CD4-positive, alpha-beta T cell (primary cell): ENCODE measurements at places on chromosomes 2 and 18. TPM values are rescaled to one million over a fixed set of nuclear protein-coding genes. Genes with fewer than 3 reads are reported as not detected.

Gene RNU2-63P
- 3.1 TPM for total RNA-seq

DNA sequence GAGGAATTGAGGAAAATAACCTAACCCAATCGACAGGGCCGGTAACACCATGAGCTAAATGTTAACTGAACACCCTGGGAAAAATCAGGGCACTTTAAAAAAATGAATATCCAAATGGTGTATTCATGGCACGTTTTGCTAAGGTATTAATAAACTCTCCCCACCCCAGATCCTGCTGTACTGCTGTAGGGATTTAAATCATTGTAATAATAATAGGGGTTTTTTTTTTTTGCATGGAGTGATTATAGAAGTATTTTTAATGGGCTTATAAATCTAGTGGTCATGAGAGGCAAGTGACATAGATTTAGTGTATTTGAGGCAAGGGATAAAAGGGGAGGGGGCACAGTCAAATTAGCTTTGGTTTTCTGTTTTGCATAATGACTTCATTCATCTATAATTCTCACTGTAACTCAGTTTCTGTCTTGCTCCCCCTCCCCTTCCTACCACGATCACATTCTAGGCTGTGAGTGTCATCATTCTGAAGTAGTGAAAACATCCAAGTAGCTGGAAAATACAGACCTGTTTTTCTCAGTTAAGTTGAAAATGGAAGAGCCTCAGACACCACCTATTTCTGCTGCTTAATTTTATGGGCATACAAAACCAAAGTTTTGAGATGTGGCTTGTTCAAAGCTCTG, 18.2 kb upstream of the MGAT5 start:
- no peak overlapping the region for H3K4me3 ChIP-seq
- no peaks in the 10 kb centered on the region for H3K36me3 ChIP-seq
- DNase-seq: no peak
- H3K27me3 ChIP-seq: no peaks in the 10 kb centered on the region

Gene SOX11
- not detected for total RNA-seq

Gene CYRIA
- total RNA-seq: 1.3 TPM

DNA sequence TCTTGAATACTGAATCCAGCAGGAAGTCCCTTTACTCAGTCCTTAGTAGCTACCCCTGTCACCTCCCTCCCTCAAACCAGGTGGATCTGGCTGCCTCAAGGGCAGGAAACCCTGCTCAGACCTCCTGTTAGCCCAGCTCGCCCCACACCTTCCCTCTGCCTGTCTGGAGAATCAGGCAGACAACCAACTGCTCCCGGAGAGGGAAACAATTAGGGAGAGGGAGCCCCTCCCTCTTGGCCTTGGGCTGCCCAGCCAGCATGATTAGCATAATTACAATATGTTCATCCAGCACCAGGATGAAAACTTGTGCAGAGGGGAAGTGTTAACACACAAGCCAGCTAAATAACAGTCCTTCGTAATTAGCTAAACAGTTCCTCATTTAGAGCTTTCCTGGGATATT, 185.5 kb downstream of the C1D start:
- H3K4me3 ChIP-seq: no peak overlapping the region
- H3K27ac ChIP-seq: no peak overlapping the region
- no peaks in the 10 kb centered on the region for H3K4me1 ChIP-seq
- peaks cover 2% of the 10 kb centered on the region for H3K27me3 ChIP-seq
- H3K36me3 ChIP-seq: no peaks in the 10 kb centered on the region

Gene CETN1
- total RNA-seq: not detected

Gene SLC40A1
- total RNA-seq: 8.2 TPM

GRCh38 chr2:105224444-105224843, 17.1 kb upstream of the GPR45 start:
- H3K4me1 ChIP-seq: no peaks in the 10 kb centered on the region
- DNase-seq: no peak
- H3K36me3 ChIP-seq: no peaks in the 10 kb centered on the region
- H3K4me3 ChIP-seq: no peak overlapping the region
- no peak overlapping the region for H3K27ac ChIP-seq

DNA sequence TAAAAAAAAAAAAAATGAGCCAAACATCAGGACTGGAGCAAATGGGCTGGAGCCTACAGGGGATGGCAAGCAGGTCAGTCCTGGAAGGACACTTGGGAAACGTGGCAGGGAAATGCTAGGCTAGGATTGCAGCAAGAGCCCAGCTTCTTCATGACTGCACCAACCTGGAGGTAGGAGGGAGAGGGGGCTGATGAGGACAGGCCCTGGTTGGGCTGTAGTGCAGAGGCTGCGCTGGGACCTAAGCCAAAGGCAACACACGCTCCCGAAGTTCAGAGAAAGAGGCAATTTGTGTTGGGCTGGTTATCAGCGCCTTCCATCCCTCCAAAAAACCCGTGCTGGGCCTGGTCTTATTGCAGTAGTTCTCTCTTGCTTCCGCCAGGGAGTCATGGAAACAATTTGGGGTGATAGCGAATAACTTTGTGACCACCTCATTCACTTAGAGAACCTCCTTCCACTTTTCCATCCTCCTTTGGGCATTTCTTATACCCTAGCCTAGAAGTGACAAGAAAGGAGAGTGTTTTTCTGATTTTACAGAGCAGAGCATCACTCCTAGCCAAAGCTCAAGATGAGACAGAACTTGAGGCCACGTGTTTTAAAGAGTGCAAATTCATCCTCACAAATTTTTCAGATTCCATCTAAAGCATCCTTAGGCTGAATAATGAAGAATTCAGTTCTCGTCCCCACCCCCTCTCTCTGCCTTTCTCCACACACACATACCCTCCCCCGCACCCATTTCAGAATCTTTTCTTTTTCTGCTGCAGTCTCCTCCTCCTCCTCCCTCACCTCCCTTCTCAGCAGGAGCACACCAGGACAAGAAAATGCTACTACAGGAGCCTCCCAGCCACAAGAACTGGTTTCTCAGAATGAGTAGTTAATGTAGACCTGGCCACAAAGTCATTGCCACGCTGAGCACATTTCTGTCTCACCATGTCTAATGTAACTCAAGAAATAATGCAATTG, 82.5 kb upstream of the STPG4 start:
- H3K27me3 ChIP-seq: peaks cover 4% of the 10 kb centered on the region
- no peaks in the 10 kb centered on the region for H3K4me1 ChIP-seq
- no peak overlapping the region for H3K27ac ChIP-seq
- no peak for DNase-seq
- no peak overlapping the region for H3K4me3 ChIP-seq

Gene SLC4A3
- total RNA-seq: 0.16 TPM

GRCh38 chr2:204551512-204551863, 6.2 kb downstream of the PARD3B start:
- no peak overlapping the region for H3K4me3 ChIP-seq
- peaks cover 4% of the 10 kb centered on the region for H3K27me3 ChIP-seq
- H3K4me1 ChIP-seq: no peaks in the 10 kb centered on the region
- no peaks in the 10 kb centered on the region for H3K36me3 ChIP-seq
- no peak for DNase-seq
- H3K27ac ChIP-seq: no peak overlapping the region

DNA sequence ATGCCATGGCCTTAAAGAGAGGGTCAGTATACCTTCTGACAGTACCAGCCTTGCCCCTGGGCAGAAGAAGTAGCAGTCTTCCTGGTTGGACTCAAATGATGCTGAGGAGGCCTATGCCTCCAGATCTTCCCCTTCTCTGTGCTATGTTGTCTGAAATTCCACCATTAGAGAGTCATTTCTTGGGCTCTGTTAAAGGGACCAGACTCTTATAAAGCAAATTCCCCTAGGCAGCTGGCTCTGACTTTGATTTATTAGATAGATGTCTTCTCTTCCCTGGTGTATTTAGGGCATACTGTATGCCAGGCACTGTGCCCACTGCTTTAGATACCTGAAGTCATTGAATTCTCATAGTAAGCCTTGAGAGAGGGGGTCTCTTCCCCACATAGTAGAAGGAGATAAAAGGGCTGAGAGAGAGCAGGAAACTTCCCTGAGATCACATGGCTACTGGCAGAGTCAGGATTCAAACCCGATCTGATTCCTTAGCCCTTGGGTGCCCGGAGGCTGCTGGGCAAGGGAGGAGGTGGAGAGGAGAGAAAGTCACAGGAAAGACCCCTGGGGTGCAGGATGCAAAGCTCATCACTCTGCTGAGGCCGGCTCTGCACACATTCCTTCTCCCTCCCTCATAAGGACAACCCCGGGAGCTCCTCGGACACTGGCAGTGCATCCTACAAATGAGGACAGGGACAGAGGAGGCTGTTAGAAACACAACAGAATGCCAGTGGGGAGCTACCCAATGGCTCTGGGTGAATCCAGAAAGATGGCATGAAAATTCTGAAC, 23.0 kb downstream of the COPS9 start:
- no peak overlapping the region for H3K27ac ChIP-seq
- no peaks in the 10 kb centered on the region for H3K4me1 ChIP-seq
- H3K36me3 ChIP-seq: no peaks in the 10 kb centered on the region
- H3K4me3 ChIP-seq: no peak overlapping the region
- H3K27me3 ChIP-seq: peaks cover 16% of the 10 kb centered on the region

DNA sequence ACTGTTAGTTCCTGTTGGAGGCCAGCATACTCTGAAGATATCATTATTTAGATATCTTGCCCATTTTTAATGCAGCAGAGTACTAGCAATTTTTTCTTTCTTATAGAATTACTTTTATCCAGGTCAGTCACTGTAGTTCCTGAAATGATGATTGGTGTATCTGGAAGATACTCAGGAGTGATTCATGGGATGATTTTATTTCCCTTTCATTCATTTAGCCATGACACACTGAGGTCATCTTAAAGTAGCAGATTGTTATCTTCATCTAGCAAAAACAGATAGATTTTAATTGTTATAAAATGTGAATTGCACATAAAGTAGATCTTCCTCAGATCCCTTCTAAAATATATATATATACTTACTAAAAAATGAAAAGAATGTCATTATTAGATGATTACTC, 109.1 kb downstream of the PIK3C3 start:
- H3K36me3 ChIP-seq: peaks cover 35% of the 10 kb centered on the region
- no peaks in the 10 kb centered on the region for H3K4me1 ChIP-seq
- H3K27me3 ChIP-seq: no peaks in the 10 kb centered on the region
- no peak overlapping the region for H3K4me3 ChIP-seq
- no peak for DNase-seq

DNA sequence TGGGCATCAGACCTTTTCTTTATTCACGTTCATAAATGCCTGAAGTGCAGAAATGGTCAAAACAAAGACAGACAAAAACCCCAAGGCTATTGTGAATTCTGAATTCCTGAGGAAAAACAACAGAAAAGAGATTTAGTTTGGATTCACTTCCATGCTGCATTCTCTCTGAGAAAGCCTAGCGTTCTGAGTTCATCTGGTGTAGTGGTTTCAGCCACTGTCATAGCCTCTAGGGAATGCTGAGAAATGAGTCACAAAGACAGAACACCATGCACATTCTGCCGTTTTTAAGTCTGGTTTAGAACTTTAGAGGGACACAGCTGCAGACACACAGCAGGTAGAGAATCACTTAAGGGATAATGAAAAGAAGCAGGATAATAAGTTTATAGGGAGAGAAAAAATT, 93.8 kb downstream of the LRP1B start:
- no peaks in the 10 kb centered on the region for H3K27me3 ChIP-seq
- H3K27ac ChIP-seq: no peak overlapping the region
- H3K4me3 ChIP-seq: no peak overlapping the region
- no peak for DNase-seq
- H3K36me3 ChIP-seq: no peaks in the 10 kb centered on the region

GRCh38 chr2:212929971-212930370, 221.4 kb downstream of the IKZF2 start:
- no peak for DNase-seq
- no peak overlapping the region for H3K4me3 ChIP-seq
- no peaks in the 10 kb centered on the region for H3K4me1 ChIP-seq
- H3K27ac ChIP-seq: no peak overlapping the region

Gene CHAC2
- total RNA-seq: 0.85 TPM

DNA sequence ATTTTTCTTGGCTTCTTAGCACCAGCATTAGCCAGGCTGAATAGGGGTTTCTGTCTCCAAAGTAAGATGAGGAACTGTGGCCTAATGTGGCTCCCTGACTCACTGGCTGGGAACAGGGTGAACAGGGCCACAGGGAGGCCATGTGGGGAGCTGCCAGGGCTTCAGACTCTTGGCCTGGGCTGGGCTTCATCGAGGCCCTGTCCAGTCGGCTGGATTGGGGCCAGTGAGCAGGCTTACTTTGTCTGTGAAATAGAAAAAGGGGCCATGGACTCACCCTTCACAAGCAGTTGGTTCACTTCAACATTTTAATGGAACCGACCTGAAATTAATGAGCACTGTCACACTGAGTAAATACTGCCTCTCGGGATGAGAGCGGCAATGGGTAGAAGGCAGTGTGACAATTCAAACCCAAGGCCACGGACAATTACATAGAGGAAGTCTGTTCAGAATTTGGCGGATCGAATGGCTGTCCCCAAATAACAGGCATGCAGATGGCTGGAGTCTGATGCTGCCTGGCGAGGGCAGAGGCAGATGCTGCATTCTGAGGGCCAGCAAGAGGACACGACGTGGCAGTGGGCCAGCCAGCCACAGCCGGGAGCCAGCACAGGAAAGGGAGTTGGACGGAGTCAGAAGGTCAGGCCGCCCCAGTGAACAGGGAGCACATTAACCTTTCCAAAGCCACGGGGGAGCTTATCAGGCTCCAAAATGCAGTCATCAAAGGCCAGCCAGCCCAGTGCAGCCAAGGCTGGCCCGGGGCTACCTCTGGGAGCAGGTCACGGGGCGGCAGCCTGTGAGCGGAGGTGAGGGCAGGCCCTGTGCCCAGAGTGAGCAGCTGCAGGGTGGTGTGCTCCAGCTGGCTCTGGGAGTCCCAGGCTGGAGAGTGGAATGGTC, 146.6 kb upstream of the REV1 start:
- DNase-seq: no peak
- H3K27me3 ChIP-seq: no peaks in the 10 kb centered on the region
- no peaks in the 10 kb centered on the region for H3K36me3 ChIP-seq
- H3K4me1 ChIP-seq: no peaks in the 10 kb centered on the region

- no peaks in the 10 kb centered on the region for H3K27me3 ChIP-seq
- DNase-seq: peak; percentile 31
- H3K36me3 ChIP-seq: peaks cover 6% of the 10 kb centered on the region
Observed at GRCh38 chr2:241762933-241763369, 13.7 kb upstream of the GAL3ST2 start.

- H3K4me1 ChIP-seq: peaks cover 33% of the 10 kb centered on the region
- no peak overlapping the region for H3K4me3 ChIP-seq
- no peaks in the 10 kb centered on the region for H3K27me3 ChIP-seq
- DNase-seq: no peak
Observed at GRCh38 chr2:232365621-232366321, 12.8 kb upstream of the ALPP start.

DNA sequence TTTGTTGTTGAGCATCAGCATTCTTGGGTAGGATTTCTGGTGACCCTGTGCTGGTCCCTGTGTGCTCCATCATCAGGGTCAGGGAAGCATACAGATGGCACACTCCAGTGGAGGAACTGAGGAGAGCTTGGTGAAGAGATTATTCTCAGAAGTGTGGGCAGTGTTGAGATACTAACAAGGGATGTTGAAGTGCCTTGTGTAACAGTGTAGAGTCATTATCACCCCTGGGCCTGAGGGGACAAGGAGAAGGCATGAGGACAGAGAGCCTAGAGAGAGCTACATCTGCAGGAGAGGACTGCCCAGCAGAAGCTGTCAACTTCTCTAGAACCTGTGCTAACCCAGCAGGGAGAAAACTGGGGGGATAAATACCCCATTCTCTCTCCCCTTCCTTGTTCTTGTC, 189.0 kb downstream of the PLCL1 start:
- no peaks in the 10 kb centered on the region for H3K27me3 ChIP-seq
- DNase-seq: no peak
